NCI-H1930 (cell line): ENCODE measurements at places on chromosomes 3 and 15.

DNA sequence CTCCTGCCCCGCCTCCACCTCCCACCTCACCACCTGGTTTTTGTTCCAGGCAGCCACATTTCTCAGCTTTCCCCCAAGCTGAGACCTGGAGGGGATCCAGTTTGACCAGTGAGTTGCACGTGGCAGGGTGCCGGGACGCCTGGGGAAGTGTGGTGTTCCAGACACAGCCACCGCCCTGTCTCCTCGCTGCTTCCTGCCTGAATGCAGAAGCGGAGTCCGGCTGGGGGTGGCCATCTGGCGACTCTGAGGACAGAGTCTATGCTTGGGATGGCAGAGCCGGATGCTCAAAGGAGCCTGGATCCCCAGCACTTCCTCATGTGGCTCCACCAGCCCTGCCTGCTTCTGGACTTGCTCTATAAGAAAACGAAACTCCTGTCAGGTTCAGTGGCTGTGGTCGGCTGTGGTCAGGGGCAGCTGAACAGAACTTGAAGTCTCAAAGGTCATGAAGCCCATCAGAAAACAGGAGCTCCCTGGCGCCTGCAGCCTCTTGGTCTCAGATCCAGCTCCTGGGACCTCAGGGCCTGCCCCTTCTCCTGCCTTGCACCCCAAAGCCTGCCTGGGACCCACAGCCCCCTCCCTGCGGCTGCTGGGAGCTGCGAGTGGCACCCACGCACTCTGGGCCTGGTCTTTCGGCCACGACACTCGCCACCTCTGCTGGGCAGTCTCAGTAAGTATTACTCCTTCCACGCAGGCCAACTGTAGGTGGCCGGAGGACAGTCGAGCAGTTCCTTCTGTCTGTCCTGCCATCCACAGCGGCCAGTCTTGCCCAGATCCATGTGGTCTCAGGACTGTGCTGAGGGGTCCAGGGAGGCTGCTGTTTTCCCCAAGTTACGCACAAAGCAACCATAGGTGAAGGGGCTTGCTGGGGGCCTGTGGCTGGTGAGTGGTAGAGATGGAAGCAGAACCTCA is 112.8 kb upstream of the MEF2A start:
- no peak for DNase-seq

DNA sequence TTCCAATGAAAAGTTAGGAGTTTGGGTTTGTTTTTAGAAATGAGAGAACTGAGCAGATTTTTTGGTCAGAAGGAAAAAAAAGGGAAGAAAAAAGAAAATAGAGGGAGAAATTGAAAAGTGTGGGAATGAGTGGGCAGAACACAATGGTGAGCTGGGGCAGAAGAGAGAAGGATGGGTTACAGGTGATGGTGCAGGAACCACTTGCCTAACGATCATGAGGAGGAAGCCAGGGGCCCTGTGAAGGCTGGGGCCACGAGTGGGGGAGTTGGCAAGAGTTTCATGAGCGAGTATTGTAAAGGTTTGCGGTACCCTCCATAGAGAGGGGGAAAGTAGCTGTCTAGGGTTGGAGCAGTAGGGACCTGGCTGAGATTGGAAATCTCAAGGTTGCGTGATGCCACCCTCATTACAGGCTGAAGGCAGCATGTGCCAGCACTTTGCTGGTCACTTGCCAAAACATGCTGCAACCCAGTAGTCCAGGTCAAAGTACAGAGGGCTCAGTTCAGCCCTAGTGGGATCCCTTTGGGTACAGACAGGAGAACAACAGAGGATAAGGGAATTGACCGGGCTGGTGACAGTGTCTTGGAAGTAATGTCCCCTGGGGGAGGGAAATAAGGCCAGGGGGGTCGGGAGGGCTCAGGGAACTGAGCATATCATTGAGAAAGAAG is 6.6 kb downstream of the IVD start:
- no peak for DNase-seq

DNA sequence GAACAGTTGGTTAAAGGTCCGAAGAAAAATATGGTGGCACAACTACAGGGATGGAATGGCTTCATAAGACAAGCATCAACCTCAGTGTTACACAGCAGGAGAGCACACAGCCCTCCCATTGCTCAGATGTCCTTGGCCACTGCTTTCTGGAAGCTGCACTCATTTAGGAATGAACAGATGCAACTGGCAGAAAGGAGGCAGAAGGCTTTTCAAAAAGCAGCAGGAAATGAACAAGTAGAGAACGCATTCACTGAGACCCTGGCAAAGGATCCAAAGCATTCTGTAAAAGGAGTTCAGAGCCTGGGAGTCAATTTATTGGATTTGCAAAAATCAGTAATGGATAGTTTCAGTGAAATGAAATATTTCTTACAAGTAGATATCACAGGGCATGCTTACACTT is 101.1 kb downstream of the PDZRN3 start:
- DNase-seq, result no peak

DNA sequence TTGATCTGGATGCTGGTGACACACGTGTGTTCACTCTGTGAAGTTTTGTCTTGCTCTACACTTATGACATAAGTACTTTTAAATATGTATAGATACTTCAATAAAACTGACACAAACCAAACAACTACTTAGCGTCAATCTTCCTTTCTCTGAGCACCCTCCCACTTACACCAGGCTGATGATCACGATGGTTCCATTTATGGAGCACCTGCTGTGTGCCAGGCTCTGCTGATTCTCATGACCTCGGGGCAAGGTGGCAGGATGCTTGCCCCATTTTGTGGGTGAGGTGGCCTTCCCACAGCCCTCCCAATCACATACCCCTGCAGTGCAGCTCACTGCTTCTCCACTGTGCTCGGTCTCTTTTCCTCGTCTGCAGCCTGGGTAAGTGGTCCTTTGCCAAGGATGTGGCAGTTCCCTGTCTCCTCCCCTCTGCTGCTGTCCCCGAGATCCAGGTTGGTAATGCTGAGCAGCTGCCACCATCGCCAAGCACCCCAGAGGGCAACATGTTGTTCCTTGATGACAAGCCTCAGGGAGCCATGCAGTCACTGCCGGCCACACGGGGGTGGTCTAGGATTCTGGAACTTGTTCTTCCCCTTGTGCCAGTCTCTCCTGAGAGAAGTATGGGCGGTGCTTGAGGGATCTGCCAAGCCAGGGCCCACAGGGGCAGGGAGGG is 20.6 kb upstream of the ADCY5 start:
- DNase-seq, result no peak

- DNase-seq, result no peak
These were observed 25.8 kb upstream of the ANXA2 start for GRCh38 chr15:60423537-60423936.

- no peak for DNase-seq
These were observed 8.5 kb upstream of the FANCD2 start for GRCh38 chr3:10017636-10018292.

- no peak for DNase-seq
These were observed 42.0 kb upstream of the SPTSSB start for GRCh38 chr3:161413127-161413854.

DNA sequence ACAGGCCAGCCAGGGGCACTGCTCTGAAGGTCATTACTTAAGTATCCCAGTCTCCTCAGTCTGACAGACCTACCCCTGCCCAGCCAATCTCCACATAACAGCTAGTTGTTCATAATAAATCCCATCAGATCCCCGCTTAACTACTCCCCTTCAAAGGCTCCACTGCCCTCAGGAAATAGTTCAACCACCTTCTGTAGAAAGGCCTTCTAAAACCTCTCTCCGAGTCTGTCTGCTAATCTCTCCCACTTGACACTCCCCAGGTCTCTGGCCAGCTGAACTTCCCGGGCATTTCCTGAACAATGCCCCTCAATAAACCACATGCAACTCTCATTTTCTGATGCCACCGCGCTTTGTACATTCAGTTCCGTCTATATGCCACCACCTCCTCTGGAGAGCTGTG is 6.0 kb downstream of the PRC1 start:
- no peak for DNase-seq

GRCh38 chr3:144921710-144922109 is 950.1 kb downstream of the DIPK2A start:
- no peak for DNase-seq

DNA sequence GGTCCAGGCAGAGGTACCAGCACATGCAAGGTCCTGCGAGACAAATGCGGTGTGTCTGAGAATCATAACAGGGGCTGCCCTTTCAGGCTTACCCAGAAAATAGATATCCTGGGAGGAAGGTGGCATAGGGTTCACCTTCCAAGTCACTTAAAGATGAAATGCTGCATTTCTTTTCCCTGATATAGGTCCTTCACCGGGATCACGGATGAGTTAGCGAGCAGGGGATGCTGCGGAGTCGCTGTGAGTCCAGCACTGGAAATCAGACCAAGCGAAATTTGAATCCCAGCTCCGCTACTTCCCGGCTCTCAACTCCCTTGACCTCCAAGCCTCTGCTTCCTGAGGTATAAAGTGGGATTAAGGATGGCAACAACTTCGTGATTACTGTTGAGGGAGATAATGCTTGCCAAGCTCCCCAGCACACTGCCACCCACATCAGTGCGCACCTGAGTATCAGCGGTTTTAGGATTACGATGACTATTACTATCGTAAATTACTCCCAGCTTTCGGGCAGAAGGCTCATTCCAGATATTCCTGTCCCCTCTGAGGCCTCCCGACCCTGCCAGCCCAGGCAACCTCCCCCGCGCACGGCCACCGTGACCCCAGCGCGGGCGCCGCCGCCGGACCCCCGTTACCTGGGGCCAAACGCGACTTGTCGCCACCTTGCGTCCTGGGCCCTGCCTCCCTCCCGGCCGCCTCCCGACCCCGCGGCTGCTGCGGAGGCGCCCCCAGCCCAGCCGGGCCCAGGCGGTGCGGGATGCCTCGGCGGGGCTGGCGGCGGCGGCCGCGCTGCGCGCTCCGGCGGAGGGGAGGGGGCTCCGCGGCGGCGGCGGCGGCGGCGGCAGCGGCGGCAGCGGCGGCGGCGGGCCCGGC is 589 bp upstream of the GPR27 start:
- DNase-seq, result no peak

DNA sequence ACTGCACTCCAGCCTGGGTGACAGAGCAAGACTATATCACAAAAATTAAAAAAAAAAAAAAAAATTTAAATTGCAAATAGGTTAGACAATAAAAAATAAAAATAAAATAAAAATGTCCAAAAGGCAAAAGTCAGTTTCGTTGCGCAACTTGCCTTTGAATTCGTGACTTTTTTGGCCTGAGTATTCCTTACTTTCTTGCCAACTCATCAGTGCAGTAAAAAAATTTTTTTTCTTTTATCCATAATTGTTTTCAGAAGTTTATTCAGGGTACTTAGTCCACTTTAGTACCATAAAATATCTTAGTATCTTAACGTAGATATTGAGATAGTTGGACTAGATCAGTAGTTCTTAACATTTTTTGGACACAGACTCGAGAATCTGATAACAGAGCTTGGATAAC is 22.4 kb upstream of the CILP start:
- DNase-seq, result no peak

- no peak for DNase-seq
These were observed 113.4 kb downstream of the SLC49A4 start for GRCh38 chr3:122908251-122908650.

- DNase-seq, result peak; percentile 29
These were observed 129.3 kb upstream of the IGF1R start for GRCh38 chr15:98518823-98519561.

DNA sequence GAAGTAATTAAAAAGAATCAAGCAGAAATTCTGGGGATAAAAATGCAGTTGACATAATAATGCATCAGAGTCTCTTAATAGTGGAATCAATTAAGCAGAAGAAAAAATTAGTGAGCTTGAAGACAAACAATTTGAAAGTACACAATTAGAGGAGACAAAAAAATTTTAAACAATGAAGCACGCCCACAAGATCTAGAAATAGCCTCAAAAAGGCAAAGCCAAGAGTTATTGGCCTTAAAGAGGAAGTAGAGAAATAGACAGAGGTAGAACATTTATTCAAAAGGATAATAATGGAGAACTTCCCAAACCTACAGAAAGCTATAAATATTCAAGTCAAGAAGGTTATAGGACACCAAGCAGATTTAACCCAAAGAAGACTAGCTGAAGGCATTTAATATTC is 113.3 kb downstream of the TBC1D2B start:
- DNase-seq, result no peak

- DNase-seq, result no peak
These were observed 98.6 kb downstream of the FBLN2 start for GRCh38 chr3:13647298-13648059.
